ENCODE measurements at places on chromosomes 11 and 22.

- DNase-seq: peak; percentile 26
These were observed 2.9 kb upstream of the GGT5 start for GRCh38 chr22:24247564-24248344.

- DNase-seq: no peak
These were observed 21.0 kb downstream of the ASCL2 start for GRCh38 chr11:2249189-2249916.

DNA sequence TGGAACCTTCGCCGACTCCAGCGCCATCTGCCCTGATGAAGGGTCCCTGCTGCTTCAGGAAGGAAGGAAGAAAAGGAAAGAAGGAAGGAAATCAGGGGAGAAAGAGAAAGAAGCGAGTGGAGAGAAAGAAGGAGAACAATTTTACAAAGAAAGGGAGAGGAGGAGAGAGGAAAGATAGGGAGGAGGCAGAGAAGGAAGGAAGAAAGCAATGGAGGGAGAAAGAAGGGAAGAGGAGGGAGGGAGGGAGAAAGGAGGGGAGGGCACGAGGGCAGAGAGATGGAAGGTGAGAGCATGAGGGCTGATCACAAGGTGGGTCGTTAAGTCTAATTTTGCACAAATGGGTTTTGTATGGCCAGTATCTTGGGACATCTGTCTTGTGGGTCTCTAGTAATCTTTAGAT is 39.2 kb downstream of the PARVA start:
- no peak for DNase-seq

DNA sequence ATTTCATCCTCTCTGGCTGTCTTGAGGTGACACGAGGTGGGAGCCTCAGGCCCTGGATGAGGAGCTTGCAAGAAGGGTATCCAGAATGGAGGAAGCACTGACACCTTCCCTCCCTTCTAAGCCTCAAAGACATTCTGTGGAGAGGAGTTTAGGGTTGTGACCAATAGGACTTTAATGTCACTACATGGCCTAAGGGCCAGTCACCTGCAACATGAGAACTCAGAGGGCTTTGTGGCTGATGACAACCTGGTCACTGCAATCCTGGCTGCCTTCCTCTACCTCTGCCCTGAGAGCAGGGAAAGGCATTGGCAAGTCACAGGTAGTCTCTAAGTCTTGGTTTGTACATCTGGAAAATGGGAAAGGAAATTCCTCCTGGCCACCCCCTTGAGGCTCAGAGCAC is 33.7 kb downstream of the PISD start:
- no peak for DNase-seq

DNA sequence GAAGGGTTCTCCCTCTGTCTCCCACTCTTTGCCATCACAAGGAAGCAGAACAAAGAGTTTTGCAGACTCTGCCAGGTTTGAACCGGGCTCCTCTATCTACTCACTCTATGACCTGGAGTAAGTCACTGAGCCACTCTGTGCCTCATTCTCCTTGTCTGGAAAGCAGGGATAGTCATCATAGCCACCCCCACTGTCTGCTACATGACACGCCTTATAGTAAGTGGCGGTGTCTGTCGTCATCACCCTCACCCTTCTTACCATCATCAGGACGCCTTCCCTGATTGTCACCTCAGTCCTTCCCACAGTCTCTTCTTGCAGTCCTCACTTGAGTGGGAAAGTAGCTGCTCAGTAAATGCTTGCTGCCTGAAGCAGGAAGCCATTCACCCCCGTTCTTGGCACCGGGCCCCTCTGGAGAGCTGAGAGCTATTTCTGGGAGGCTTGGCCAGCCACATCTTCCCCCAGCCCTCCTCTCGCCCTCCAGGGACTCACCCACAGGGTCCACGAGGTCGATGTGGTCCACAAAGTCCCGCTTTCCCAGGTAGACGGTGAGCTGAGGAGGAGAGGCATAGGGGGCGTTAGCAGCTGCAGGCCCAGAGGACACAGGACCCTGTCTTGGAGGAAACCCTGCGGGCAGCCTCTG is 46.4 kb downstream of the TPBGL start:
- DNase-seq: no peak

DNA sequence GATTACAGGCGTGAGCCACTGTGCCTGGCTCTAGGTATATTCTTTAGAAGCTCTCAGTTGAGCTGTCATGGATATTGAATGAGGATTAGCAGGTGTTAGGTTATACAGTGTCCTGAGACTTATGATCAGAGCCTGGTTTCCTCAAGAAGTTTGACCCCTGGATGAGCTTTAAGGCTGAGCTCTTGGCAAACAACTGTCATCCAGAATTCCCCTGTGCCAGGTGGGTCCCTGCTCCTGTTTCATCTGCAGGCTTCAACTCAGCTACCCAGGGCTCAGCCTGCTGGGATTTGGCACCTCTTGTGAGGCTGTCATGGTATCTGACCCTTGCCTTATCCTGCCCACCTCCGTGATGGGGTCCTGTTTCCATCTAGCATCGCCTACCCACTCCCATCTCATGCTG is 24.3 kb downstream of the SERPINH1 start:
- DNase-seq: no peak

DNA sequence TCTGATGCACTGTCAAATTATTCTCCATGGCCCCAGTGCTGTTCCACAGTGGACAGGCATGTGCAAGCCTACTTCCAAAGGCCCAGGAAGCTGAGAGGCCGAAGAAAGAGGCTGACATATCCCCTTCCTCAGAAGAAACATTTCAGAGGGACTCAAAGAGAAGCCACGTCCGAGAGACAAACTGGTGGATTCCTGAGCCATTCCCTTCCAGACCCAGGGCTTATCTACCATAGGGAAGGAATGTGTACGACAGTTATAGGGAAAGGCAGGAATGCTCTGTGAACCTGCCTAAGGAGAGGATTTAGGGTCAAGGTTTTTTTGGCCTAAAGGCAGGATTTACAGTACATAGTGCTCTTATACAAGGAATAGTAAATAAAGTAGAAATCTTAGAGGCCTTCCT is 46.9 kb upstream of the TSKU start:
- no peak for DNase-seq

Measured in stimulated activated CD8-positive, alpha-beta memory T cell treated with anti-CD3 and anti-CD28 coated beads, Interleukin-4, amount 100 ng/mL, for 24 hours (primary cell).